ENCODE measurements at places on chromosomes 2 and 18.

GRCh38 chr2:64134813-64135212 is 9.4 kb downstream of the PELI1 start:
- no peak for DNase-seq

GRCh38 chr18:10035281-10035991 is 121.6 kb downstream of the VAPA start:
- DNase-seq: peak; percentile 58

- DNase-seq: peak; percentile 88
These were observed 56.5 kb upstream of the CREB1 start for GRCh38 chr2:207473049-207473930.

GRCh38 chr18:59961070-59961469 is 61.3 kb downstream of the PMAIP1 start:
- no peak for DNase-seq

DNA sequence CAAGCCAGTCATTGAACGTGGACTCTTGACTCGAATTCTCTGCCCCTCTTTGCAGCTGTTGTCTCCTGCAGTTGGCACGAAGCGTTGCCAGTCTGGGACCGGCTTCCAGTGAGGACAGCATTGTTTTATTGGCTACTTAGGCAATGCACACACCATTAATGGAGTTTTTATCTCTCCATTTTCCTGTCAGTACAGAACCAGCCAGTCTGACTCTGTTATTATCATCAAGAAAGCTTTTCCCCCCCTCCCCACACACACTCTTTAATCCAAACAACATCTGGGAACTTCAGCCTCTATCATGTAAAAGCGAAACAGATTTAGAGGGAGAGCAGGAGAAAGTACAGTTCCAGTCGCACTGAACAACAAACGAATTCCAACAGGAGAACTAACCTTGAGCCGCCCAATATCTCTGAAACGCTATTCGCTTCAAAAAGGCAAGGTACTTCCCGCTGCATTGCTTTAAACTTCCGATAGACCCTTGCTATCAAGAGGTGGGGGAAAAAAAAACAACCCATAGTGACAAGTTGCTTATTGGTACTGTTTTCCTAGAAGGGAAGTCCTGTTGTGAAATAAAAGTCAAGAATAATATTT is 38.2 kb downstream of the ACVR1 start:
- DNase-seq: no peak

Measured in fibroblast of skin of scalp (primary cell).